BJ (cell line): ENCODE measurements at places on chromosomes 11 and 22. TPM values are rescaled to one million over a fixed set of nuclear protein-coding genes. Genes with fewer than 3 reads are reported as not detected.

OR56A1 gene
- polyA plus RNA-seq: not detected in 2 replicates

LRRC4C gene
- 0.04 TPM in 1 of 2 replicates, not detected in the other for polyA plus RNA-seq

KRTAP5-9 gene
- 0.09 TPM in 1 of 2 replicates, not detected in the other for polyA plus RNA-seq

SCN3B gene
- polyA plus RNA-seq: 0.16 and 0.18 TPM in 2 replicates

CEP126 gene
- polyA plus RNA-seq: 1.5 and 2.9 TPM in 2 replicates

IFITM1 gene
- 566 and 660 TPM in 2 replicates for polyA plus RNA-seq

HBG1 gene
- polyA plus RNA-seq: not detected in 2 replicates

MAPK8IP1 gene
- 5.6 and 8.7 TPM in 2 replicates for polyA plus RNA-seq

CASP5 gene
- not detected in 2 replicates for polyA plus RNA-seq

MS4A3 gene
- polyA plus RNA-seq: not detected in 2 replicates

CCDC87 gene
- polyA plus RNA-seq: 0.12 and 0.15 TPM in 2 replicates

ROM1 gene
- 2.1 and 2.2 TPM in 2 replicates for polyA plus RNA-seq
